Vagina (tissue), 2 donors: ENCODE measurements at places on chromosomes 16 and 17.

DNA sequence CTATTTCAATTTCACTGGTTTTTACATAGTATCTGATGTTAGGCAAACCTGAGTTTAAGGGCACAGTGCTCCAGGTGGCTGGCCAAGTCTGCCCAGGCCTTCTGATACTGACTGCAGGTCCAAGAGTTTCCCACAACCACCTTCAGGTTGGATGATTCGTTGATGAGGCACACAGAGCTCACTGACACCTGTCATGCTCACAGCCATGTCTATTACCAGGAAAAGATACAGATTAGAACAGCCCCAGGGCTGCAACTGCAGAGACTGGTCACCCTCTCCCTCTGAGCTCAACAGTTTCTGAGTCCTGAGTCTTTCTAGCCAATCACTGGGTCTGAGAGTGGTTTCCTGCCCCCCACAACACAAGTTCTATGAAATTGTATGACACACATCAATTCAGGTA lies 37.2 kb downstream of the MEAK7 start:
- peak; percentile 52 for DNase-seq

DNA sequence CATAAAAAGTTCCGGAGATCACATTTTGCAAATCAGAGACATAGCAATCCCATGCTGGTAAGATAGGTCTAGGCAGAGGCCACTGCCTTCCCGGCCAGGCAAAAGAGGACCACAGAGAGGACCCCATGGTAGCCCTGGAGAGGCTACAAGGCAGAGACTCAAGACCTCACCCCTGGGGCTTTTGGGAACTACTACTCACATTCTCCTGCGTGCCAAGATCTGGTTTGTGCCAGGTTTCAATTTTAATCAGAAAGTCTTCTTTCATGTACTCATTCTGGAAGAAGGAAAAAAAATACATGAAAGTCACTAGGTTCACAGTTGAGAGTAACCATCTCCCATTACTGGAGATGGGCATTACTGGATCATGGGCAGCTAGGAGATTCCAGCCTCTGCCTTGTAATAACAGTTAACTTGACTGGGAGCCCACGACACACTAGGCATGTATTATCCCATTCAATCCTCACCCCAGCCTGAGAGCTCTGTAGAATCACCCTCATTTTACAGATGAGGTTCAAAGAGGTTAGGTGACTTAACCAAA lies 21.2 kb downstream of the PITPNA start:
- no peak for DNase-seq

DNA sequence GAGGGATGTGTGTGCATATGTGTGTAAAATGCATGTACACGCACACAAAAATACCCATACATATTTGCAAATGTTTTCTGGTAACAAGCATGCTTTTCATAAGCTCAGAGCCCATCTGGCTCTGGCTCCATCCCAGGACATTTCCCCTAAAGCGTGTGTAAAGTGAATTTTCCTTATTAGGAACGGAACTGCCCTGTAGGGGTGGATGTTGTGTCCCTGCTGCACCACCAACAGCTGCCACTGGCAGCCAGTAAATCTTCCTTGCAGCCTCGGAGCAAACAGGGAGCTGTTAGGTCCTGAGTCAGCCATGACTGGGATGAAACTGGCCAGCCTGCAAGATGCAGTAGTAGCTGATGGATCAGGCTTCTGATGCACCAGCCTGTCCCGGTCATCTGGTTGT lies 393.5 kb downstream of the UTP18 start:
- DNase-seq, result no peak

- DNase-seq, result no peak
These were observed 1.4 kb downstream of the SOST start for GRCh38 chr17:43757171-43757660.

GRCh38 chr17:80706463-80706867 lies 161.8 kb downstream of the RPTOR start:
- no peak for DNase-seq

DNA sequence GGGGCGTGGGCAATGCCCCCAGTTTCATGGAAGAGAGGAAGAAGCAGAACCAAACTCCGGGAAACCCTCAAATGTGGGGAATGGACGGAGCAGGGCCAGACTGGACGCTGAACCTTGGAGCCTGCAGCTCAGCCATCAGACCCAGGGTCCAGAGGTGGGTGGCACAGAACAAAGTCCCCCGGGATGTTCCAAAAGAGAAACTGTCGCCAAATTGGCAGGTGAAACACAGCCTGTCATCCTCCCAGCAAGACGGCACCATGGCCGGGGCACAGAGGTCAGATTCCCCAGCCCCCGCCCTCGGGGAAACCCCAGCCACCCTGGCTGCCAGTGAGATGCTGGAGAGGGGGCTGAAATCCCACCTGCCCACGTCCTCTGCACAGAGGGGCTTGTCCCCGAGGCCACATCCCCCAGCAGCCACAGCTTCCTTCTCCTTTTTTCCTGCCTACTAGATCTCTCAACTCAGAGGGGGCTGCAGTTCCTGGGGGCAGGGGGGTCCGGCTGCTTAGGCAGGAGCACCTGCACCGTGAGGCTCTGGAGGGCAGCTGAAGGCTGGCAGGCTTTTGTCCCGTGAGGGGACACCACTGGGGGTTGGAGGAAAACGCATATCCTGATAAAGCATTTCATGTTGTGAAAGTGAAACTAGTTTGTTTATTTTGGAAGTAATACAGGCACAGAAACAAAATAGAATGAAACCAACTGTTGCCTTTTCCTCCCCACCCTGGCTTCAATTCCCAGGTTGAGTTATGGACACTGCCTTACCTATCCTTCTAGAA lies 1.2 kb upstream of the SECTM1 start:
- no peak for DNase-seq

GRCh38 chr17:61786088-61786487 lies 77.2 kb downstream of the BRIP1 start:
- no peak for DNase-seq

DNA sequence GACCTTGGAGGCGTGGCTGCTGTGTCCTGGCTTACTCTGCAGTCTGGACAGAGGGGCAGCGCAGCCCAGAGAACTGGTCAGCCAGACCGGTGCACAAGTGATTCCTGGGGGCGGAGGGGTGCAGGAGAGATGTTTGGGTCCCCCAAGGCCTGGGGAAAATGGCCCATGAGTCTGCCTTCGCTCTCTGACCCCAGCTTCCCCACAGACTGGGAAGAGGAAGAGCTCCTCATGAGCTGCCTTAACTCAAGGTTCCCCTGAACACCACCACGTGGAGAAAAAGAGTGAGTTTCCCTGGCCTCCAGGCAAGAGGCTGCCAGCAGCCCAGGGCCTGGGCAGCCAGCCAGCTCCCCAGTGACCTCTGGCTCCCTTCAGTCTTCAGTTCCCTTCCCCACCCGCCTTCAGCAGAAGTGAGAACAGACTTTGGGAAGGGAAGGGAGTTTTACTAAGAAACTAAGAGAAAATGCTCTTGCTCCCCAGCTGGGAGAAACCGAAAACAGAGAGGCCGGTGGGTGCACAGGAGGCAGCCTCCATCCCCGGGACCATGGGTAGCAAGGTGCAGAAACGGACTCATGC lies 2.0 kb upstream of the C17orf99 start:
- no peak for DNase-seq

GRCh38 chr16:25395528-25395927 lies 137.9 kb upstream of the ZKSCAN2 start:
- no peak for DNase-seq

DNA sequence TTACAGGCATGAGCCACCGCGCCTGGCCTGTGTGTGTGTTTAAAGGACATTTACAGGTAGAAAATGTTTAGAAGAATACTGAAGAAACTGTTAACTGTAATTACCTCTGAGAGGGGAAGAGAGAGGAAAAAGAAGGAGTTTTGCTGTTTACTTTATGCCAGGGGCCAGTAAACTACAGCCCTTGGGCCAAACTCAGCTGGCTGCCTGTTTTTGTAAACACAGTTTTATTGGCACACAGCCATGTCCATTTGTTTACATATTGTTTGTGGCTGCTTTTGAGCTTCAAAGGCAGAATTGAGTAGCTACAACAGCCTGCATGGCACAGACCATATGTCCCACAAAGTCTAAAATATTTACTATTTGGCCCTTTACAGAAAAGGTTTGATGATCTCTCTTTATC lies 76.4 kb downstream of the GPR139 start:
- DNase-seq, result no peak

GRCh38 chr16:4517812-4518680 lies 20.5 kb downstream of the CDIP1 start:
- DNase-seq, result no peak

GRCh38 chr16:26816885-26817571 lies 249.7 kb upstream of the C16orf82 start:
- DNase-seq, result no peak

GRCh38 chr16:84124257-84125073 lies 7.7 kb upstream of the MBTPS1 start:
- no peak for DNase-seq

- DNase-seq, result no peak
These were observed 510.6 kb downstream of the CDH13 start for GRCh38 chr16:83137326-83137781.

DNA sequence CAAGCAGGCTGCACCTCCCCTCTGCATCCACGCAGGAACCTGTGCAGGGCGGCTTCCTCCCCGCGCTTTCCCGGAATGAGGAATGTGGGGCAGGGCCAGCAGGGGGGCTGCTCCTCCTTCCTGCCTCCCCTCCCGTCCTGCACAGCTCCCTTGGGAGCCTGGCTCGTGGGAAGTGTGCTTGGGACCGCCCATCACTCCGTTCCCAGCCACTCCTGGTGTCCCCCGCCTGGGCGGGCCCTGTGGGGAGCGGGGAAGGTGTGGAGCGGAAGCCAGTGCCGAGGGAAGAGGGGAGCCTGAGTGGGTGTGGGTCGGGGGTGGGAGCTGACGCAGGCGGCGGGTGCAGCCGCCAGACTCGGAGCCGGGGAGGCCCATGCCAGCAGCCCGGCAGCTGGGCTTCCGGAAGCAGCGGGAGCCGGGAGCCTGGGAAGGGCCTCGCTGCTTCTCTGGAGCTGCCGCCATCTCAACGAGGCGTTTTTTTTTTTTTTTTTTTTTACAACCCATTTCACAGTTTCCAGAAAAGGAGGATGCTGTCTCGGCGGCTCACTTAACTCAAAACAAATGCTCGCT lies 24.1 kb downstream of the BAHCC1 start:
- peak; percentile 96 for DNase-seq

GRCh38 chr17:416293-417206 lies 63.9 kb upstream of the RPH3AL start:
- DNase-seq, result no peak

DNA sequence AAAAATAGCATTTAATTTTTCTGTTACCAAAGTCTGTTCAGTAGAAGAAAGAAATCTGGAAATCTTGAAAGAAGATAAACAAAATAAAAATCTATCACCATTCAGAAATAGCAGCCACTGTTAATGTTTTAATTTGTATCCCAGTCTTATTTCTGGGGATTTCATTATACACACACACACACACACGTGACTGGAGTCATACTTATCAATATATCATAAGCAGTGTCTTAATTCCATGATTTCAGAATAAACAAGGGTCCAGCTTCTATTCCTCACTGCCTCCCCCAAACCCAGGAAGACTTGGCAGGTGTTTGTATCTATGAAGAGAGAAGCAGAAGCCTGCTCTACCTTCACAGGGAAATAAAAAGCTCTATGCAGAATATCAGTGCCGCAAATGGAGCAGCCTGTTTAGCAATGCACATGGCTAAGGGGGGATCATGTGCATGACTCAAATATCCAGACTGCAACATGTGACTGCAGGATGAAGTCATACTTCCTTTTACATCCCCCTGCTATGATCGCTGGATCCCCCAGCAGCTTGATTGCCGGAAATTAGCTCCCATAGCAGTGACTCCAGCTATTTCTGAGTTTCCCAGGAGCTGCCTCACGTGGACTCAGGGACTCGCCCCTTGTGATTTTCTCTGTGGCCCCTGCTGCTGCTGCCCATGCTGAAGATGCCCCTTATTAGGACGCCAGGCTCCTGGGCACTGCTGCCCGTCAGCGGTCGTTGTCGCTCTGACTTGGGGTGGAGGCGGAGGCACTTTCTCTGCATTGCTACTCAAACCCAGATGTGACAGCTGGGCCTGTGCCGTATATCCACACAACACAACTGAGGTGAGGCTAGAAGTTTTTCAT lies 341.0 kb downstream of the CPPED1 start:
- DNase-seq, result no peak

DNA sequence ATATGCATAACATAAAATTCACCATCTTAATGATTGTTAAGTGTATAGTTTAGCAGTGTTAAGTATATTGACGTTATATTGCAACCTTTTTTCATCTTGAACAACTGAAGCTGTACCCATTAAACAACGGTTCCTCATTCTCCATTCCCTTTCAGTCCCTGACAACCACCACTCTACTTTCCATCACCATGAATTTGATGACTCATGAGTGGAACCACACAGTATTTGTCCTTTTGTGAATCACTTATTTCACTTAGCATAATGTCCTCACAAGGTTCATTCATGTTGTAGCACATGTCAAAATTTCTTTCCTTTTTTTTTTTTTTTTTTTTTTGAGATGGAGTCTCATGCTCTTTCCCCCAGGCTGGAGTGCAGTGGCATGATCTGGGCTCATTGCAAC lies 46.0 kb downstream of the HOXB1 start:
- DNase-seq, result no peak

DNA sequence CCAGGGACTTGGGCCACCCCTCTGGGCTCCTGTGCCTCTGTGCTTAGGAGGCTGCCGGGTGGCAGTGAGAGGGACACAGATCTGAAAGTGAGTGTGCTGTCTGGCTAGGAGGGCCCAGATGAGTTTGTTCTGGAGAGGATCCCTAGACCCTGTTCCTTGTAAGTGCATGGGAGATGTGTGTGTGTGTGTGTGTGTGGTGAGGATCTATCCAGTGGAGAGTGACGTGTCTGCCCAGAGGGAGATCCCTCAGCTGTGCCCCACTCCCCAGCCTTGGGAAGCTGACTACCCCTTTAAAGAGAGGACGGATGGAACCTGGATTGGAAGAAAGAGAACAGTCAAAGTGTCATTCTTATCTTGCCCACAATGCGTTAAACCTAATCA lies 25.5 kb upstream of the CDC42EP4 start:
- DNase-seq, result no peak

DNA sequence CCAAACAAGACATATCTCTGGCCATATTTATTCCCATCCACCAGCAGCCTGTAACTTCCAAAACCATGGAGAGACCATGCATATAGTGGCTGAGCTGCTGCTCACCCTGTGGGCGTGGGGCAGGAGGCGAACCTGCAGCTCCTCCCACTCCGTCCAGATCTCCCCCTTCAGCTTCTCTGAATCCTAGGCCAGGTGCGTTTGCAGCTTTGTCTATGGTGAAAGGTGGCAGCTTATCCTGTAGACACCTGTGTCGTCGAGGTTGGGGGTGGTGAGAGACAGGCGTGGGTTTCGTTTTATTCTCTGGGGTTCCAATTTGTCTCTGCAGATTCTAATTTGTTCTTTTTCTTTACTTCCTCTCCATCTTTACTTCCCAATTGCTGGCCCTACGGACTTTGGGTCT lies 9.7 kb upstream of the ANKS4B start:
- DNase-seq, result peak; percentile 74
